KBM-7 (cell line): ENCODE measurements at places on chromosomes 1 and 21.

GRCh38 chr21:35475762-35476161 is 426.7 kb upstream of the RUNX1 start:
- peak; percentile 93 for DNase-seq

DNA sequence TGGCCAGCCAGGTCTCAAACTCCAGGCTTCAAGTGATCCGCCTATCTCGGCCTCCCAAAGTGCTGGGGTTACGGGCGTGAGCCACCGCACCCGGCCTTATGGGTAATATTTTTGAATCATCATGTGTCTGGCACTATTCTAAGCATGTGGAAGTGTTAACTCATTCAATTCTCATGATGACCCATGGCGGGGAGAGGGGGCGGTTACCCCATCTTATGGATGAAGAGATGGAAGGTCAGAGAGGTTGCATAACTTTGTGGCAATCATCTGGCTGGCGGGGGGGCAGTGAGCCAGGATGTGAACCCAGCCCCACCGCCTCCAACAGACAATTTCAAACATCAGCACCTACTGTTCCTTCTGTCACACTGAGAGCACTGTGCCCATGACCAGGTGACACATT is 11.5 kb upstream of the TAS1R2 start:
- no peak for DNase-seq

DNA sequence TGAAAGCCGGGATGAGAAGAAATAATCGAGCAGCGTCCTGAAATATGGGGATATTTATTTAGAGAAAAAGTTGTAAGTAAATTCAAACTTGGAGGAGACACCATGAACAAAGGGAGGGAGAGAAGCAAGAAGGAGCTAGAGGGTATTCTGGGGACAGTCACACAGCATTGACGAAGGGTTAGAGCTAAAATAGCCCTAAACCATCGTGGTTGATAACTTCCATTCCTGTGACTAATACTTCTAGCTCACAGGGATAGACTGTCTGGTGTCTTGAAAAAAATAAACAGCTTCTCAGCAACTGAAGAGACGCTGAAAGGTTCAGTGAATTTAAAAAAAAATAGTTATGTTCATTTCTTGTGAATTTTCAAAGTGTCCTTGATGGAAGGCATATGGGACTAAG is 86.7 kb downstream of the LRRC53 start:
- no peak for DNase-seq

DNA sequence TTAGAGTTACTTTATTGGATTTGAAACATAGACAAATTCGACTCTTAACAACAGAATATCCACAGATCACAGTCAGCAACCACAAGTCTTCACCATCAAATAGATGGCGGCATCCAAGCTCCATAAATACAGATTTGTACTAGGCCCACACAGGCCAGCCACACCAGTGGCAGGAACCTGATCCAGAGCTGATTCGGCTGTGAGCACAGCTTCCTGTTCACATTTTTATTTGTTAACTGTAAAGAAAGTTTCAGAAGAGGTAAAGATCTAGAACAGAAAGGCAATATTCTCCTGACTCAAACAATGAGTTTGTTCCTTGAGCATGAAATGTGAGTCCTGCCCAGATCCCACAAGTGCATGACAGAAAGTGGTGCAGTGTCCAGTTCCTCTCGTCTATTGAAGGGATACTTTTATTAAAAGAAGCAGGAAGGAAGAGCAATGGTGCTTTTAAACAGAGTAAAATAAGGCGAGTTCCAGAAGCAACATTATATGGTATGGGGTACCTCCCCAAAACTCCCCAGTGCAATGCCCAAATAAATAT is 205.8 kb downstream of the SLC45A1 start:
- no peak for DNase-seq

- DNase-seq = no peak
Measured at GRCh38 chr1:56566994-56567393, 12.4 kb downstream of the PLPP3 start.

GRCh38 chr1:225479996-225480720 is 52.3 kb upstream of the LBR start:
- no peak for DNase-seq

- DNase-seq = no peak
Measured at GRCh38 chr1:26724926-26725325, 29.1 kb downstream of the ARID1A start.

DNA sequence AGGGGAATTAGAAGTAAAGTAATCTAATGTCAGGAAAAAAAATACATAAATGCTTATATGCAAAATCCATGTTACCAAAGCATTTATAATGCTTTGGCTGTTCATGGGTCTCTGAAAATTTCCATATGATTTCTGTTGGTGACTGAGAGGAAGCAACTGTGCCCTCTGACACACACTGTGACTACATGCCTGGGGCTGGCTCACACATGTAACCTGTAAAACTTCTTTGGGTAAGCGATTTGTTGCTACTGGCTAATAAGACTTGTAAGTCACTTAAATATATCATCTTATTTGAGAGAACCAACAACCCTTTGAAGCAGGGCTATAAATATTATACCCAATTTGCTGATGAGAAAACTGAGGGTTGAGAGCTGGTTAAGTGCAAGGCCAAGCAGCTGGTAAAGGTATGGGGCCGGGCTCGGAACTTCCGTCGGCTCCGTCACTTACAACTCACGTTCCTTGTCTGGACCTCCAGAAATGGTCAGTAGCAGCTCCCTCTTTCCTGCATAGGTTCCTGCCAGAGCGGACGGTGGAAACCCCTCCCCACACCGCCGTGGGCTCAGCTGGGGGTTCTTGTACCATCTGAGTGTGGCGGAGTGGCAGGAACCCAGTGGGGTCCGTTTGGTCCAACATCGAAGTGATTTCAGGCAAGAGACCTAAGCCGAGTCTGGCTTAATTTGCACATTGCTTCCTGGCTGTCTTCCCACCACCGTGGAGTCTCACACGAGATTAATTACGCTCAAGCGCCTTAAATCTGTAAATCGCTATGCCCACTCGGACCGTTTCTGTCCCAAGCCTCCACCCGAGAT is 714 bp downstream of the DFFA start:
- no peak for DNase-seq

GRCh38 chr1:233790662-233791371 is 113.7 kb upstream of the SLC35F3 start:
- peak; percentile 47 for DNase-seq

GRCh38 chr21:44330698-44331097 is 8.5 kb downstream of the CFAP410 start:
- no peak for DNase-seq

- DNase-seq = peak; percentile 56
Measured at GRCh38 chr1:171434717-171435346, 50.5 kb upstream of the PRRC2C start.

GRCh38 chr1:210758261-210758660 is 375.7 kb downstream of the KCNH1 start:
- no peak for DNase-seq

DNA sequence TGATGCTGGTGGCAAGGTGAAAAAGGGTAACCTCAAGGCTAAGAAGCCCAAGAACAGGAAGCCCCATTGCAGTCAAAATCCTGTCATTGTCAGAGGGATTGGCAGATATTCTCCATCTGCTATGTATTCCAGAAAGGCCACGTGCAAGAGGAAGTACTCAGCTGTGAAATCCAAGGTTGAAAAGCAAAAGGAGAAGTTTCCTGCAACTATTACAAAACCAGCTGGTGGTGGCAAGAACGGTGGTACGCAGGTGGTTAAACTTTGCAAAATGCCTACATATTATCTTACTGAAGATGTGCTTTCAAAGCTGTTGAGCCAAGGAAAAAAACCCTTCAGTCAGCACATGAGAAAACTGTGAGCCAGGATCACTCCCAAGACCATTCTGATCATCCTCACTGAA is 13.7 kb upstream of the VPS45 start:
- DNase-seq = peak; percentile 77

DNA sequence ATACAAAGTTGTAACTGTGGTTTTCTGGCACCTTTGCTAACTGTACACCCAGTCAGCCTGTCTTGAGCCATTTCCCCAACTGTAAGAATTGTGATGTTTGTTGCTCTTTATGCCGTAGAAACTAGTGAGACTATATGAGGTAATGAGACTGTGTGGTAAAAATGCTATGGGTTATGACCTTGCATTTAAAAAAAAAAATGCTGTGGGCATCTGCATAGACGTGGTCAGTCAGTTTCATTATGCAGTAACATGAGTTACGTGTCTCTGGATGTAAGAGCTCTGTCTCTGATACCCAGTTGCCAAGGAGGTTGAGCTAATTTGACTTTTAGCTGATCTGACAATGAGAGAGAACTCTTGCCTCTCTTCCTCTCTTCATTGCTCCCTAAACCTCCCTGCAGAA is 80.6 kb upstream of the LAMC2 start:
- DNase-seq = no peak

DNA sequence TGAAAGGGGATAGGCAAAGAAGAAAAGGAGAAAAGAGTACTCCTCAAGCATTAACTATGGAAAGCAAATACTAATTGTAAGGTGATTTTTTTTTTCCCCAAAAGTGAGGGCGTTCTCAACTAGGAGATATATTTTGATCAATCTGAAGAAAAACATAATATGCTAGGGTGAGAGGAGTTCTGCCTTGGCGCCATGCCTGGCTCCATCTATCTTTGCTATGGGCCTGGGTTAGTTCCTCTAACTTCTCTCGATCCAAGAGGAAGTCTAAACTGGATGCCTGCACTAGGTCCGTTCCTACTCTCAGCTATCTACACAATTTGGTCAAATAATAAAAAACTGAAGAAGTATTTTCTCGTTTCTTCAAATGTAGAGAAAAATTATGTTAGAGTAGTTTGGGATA is 20.5 kb downstream of the CNN3 start:
- DNase-seq = no peak

- DNase-seq = no peak
Measured at GRCh38 chr1:111142356-111142975, 2.4 kb downstream of the CEPT1 start.

GRCh38 chr1:75423616-75424015 is 187.3 kb downstream of the SLC44A5 start:
- DNase-seq = no peak

DNA sequence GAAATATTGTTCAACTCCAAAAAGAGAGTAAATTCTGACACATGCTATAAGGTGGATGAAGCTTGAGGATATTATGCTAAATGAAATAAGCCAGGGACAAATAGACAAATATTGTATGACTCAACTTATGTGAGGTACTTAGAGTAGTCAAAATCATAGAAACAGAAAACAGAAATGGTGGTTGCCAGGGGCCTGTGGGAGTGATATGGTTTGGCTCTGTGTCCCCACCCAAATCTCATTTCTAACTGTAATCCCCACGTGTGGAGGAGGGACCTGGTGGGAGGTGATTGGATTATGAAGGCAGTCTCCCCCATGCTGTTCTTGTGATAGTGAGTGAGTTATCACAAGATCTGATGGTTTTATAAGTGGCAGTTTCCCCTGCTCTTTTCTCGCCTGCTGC is 24.7 kb upstream of the DISP1 start:
- DNase-seq = peak; percentile 9

- DNase-seq = no peak
Measured at GRCh38 chr1:247542811-247543210, 6.1 kb upstream of the GCSAML start.

- no peak for DNase-seq
Measured at GRCh38 chr1:246161626-246162025, 345.5 kb downstream of the SMYD3 start.

- no peak for DNase-seq
Measured at GRCh38 chr1:92442351-92442750, 44.4 kb downstream of the GFI1 start.

- DNase-seq = no peak
Measured at GRCh38 chr21:46100426-46100825, 2.5 kb downstream of the COL6A2 start.

- no peak for DNase-seq
Measured at GRCh38 chr21:35575280-35575915, 484.9 kb downstream of the SETD4 start.
